ENCODE measurements at places on chromosomes 5 and 9.

DNA sequence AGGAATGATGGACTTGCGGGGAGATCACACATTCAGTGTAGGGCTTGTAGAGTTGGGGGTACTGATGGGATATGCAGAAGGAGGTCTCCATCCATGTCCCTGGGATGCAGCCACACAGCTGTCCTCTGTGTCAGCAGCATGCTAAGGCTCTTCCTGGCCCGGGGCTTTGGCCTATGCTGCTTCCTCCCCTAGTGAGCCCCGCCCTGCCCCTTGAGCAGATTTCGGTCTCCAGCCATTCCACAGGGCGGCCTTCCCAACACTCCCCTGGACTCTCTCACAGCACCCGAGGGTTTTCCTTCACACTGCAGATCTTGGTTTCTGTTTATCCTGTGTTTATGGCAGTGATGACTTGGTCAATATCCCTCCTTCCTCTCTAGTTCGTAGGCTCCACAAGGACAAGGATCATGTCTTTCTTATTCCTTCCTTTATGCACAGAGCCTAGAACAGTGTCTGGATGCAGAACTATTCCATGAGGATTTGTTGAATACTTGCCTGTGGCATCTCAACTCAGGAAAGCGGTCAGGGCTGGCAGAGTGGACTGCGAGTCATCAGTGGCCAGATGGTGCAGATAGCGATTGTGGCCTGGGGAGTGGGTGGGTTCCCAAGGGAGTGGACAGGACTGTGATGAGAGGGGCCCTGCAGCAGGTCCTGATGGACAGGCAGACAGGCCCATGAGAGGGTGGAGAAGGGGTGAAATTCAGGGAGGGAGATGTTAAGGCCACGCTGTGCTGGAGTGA is 114.2 kb downstream of the RGS3 start:
- DNase-seq, result no peak

DNA sequence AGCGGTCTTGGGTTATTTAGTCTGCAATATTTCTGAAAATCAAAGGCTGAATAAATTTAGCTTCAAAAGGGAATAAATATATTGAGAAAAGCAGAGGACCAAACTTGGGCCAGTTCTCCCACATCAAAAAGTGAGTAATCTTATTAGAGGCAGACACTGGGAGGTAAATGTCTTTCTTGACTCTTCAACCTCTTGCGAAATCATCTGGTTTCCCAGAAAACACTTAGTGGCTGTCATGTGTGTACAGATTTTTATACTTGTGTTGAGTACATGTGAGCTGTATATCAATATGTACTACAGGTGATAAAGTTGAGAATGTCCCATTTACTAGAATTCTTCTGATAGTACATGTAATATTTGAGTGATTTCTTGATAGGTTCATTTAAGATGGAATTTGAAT is 454.9 kb downstream of the PRR16 start:
- no peak for DNase-seq

GRCh38 chr9:92875373-92875772 is 2.5 kb downstream of the ZNF484 start:
- DNase-seq, result no peak

GRCh38 chr5:158819095-158819494 is 280.6 kb downstream of the EBF1 start:
- no peak for DNase-seq

GRCh38 chr9:16870596-16871335 is at the start of gene BNC2:
Gene BNC2 (minus strand): TSS chr9:16870670. CDS start chr9:16870648, 22 bp downstream.
- no peak for DNase-seq

GRCh38 chr5:7501061-7501460 is 105.1 kb downstream of the ADCY2 start:
- DNase-seq, result no peak

DNA sequence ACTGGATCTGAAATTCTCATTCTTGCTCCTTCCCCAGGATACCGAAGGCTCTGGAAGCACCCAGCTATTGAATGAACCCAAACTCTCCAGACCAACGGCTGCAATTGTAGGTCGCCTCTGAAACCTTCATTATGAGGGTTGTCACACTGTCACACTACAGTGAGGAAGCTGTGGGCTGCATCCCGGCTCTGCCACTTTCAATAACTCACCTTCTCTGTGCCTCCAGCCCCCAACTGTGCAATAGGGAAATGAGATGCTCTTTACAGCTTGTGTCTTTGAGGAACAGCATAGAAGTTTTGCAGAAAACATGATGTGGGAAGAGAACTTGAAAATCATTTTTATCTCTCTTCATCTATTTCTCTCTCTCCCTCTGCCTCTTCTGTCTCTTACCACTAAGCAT is 69.6 kb upstream of the TGFBR1 start:
- no peak for DNase-seq

DNA sequence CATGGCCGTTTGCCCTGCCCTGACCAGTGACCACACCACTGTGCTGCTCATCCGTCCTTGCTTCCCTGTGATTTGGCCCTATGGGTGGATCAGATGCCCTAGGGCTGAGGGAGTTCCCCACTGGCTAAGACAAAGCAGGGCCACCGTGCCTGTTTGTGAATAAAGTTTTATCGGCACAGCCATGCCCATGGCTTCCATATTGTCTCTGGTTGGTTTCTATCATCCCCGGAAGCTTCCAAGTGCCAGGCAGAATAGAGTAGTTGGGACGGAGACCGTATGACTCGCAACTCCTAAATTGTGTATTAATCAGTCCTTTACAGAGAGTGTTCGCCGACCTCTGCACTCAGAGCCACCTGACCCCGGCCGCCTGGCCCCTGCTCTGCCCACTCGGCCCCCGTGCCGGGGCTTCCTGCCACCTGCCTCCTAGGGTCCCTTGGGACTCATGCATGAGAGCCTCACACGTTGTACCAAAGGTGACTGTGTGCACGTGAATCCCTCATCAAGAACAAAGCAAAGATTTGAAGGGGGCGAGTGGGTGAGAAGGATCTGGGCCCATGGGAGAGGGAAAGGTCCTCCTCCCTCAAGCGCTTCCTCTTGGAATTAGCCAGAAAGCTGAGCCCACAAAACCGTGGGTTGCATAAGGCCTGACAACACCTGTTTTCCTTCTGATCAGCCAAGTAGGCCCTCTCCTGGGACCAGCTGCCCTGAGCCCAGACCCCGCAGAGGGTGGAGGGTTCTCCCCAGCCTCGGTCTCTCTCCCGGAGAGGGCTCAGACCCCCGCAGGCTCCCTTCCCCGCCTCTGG is 11.7 kb upstream of the FCN2 start:
- no peak for DNase-seq

GRCh38 chr9:81787747-81788632 is 98.6 kb upstream of the TLE1 start:
- no peak for DNase-seq

DNA sequence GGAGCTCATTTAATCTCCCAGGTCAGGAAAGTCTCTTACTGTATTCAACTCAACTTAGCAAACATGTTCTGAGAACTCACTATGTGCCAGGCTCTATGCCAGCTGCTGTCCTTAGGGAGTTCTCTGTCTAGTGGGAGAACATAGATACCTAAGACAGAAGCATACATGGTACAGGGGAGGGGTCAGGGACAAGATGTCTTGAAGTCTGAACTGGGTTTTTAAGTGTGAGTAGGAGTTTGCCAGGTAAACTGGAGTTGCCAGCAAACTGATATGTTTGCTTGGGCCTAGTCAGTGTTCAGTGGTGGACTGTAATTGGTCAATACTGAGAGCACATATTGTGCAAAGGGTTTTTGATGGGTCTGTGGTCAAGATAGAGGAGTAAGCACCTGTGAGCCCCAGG is 18.3 kb upstream of the GLE1 start:
- DNase-seq, result no peak

DNA sequence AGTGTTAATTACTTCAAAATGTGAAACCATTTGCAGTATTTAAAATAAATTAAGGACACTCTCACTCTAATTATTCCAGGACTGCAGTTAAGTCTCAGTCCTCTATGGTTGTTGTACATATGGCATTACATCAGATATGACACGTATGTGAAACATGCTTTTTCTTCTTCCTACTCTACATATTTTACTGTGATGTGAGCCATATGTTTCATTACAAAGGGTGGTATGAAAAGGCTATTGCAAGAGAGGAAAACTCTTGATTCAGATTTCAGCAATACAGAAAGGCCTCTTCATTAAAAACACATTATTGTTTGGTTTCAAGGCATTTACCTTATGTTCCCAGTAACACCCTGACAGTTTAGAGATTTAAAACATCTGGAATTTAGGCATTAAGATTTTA is 964.5 kb upstream of the DMAC1 start:
- DNase-seq, result no peak

GRCh38 chr5:545641-546375 is 21.6 kb upstream of the SLC9A3 start:
- no peak for DNase-seq

DNA sequence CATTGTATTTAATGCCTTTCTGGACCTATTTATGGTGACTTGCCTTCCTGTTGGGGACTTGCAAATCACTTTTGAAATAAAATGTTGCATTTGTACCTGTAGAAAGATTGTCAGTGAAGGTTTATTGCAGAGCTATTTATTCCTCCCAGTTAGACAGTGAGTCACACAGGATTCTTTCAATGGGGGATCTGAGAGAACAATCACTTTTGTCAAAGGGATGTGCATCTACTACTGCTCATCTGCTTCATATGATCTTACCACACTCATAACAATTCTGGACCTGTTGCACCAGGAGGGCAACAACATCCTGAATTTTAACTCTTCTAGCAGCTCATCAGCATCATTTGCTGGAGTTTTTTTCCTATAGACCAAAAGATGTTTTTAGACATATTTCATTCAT is 66.8 kb downstream of the FBXL7 start:
- no peak for DNase-seq

- no peak for DNase-seq
Measured at GRCh38 chr9:21828853-21829410, 26.5 kb downstream of the MTAP start.

- no peak for DNase-seq
Measured at GRCh38 chr9:133524146-133524545, 613 bp downstream of the MYMK start.

DNA sequence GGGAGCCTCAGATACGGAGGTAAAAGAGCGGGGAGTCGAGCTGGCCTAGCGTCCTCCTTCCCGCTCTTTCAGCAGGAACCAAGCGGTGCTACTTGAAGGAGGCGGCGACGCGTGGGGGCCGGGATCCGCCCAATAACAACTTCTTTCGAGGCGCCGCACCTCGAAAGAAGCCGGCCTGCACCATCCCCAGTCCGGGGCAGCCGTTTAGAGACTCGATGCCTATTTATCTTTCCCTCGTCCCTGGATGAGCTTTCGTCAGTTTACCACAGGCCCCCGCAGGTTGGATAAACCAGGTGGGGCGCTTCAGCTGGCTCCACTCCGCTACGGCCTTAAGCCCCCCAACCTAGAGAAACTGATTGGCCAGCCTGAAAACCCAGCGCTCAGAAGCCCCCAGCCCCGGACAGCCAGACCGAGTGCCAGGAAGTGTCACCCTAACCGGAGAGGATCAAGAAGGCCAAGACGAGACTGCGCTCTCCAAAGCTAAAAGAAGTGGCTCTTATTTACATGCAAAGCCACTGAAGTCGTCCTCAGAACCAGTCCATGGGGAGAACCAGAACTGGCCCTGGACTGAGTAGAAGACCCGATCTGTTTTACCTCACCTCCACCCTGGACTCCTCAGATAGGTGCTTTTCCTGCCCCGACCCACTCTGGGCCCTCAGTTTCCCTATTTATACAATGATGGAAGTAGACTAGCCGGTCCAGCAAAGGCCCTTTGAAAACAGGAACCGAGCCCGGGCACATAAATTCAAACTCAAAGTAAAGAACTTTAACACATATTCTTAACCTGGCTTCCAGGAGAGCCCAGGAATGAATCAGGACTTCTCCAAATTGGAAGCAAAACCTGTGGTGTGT is 1.4 kb downstream of the HAND1 start:
- DNase-seq, result no peak

DNA sequence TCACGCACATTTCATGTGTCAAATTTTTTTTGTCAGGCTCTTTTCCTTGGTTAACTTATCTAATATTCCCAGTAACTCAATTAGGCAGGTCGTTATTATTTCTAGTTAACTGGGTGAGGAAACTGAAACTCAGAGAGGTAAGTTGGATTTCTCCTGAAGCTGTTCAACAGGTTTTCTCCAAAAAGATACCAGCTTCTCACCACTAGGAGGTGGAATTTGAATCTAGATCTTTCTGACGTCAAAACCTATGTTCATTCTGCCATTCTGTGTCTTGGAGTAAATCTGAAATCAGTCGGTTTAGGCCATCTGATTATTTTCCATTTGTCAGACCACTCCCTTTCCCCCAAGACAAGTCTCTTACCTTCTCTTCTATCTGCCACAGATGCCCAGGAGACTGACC is 572.9 kb downstream of the ACTL7B start:
- DNase-seq, result no peak

Data from NCI-H1092 (cell line).